Breast epithelium (tissue), 4 donors: ENCODE measurements at places on chromosomes 7 and 10. TPM values are rescaled to one million over a fixed set of nuclear protein-coding genes. Genes with fewer than 3 reads are reported as not detected.

DNA sequence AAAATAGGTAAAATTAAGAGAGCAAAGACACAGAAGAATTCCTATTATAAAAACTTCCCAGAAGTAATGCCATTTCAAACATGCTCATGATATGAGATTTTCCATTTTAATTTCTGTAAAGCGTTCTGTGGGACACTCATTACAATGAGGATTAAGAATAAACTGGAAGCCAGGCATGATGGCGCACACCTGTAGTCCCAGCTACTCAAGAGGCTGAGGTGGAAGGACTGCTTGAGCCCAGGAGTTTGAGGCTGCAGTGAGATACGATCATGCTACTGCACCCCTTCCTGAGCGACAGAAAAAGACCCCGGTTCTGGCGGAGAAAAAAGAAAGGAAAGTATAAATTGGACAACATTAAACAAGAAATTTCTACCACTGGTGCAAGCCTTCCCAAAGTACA is 1.5 kb downstream of the DNA2 start:
- DNase-seq = no peak

GRCh38 chr7:2523941-2524807 is 4.6 kb downstream of the LFNG start:
- peak; percentile 87 for DNase-seq

- DNase-seq = no peak
These were observed 508.6 kb downstream of the TNS3 start for GRCh38 chr7:47073284-47073683.

DNA sequence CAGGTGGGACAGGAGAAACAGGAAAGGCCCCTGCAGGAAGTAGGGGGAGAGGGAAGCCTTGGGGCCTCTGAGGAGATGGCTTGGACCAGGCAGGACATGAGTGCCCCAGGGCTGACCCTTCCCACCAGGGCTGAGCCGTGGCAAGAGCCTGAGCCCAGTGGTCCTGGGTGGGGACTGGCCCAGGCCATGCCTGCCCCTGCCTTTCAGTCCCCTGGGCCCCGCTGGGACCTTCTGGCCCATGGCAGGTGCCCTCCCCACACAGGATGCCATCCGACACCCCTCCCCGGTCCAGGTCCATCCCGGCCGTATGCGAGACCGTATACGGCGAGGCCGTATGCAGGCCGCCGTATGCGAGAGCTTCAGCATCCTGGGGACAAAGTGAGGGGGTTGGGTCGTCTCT is 2.0 kb downstream of the GRIFIN start:
- no peak for DNase-seq

DNA sequence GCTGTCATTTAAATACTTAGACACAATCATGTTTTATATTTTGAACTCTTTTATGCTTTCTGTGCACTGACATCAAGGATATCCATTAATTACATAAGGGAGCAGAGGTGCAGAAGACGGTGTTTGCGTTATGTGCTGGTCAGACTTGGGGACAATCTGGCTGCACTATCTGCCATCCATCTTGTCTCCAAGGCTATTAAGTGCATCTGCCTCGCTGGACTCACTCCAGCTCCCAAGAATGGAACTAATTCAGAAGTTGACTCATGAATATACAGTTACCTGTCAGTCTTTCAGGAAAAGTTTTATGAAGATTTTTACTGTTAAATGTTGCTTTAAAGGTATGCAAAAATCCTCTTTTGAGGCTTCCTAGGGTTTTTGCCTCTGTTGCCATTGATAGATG is 391.0 kb downstream of the SUGCT start:
- no peak for DNase-seq

GRCh38 chr7:81484261-81484660 is 285.6 kb downstream of the HGF start:
- no peak for DNase-seq

GRCh38 chr10:100745882-100746783 is 751 bp downstream of the PAX2 start:
- no peak for DNase-seq

DNA sequence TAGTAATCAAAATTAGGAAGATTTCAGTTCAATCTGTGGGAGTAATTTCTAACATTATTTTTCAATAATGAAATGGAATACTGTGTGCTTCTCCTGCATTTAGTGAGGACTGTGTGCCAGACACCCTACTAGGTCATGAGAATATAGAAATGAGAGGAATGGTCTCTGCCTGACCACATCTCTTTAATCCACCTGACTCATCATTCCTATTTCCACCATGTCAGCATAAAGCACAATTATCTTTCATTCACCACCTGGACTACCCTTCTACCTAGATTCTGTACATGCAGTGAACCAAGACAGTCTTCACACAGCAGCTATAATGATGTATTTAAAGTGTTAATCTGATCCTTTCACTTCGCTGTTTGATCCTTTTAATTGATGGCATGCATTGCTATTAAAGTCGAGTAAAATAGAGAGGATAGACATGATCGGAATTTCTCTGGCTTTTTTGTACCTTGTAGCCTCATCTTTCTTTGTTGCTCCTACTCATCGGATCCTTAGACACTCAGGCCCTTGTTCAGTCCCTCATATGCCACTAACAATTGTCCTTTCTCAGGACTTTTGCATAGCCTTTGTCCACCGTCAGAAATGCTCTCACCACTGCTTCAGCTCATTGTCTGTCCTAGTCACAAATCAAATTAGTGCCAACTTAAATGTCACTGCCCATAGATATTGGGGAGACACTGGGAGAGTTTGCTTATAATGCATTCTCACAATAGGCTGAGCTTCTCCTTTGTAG is 1037.1 kb downstream of the REEP3 start:
- no peak for DNase-seq

GRCh38 chr10:51530541-51530940 is 168.9 kb downstream of the CSTF2T start:
- no peak for DNase-seq

- no peak for DNase-seq
These were observed 28.6 kb downstream of the MTURN start for GRCh38 chr7:30163231-30163894.

DNA sequence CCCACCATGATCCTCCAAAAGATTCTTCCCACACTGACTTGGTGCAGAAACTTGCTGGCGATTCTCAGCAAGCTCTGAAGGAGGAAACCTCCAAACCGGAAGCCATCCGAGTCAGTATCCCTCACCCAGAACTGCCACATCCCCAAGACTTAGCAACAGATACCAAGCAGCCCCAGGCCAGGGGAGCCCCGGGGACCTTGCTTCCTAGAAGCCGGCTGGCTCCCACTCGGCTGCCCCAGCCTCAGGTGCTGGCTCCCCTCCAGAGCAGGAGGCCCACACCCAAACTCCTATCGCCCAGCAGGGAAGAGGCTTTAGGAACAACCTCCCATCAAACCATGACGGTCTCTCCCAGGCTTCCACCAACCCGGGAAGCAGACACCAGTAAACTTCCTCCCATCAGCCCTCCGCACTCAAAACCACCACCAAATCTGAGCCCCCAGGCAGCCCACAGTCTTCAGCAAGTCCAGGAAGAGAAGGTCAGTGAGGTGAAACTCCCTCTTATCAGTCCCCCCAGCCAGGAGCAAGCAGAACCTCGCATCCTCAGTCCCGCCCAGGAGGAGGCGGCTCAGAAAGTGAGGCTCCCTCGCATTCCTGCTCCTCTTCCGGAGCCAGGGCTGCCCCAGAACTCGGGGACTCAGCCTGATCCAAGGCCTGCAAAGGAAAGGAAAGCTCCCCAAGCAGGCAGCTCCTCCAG is 82.3 kb downstream of the LRGUK start:
- DNase-seq = no peak

DNA sequence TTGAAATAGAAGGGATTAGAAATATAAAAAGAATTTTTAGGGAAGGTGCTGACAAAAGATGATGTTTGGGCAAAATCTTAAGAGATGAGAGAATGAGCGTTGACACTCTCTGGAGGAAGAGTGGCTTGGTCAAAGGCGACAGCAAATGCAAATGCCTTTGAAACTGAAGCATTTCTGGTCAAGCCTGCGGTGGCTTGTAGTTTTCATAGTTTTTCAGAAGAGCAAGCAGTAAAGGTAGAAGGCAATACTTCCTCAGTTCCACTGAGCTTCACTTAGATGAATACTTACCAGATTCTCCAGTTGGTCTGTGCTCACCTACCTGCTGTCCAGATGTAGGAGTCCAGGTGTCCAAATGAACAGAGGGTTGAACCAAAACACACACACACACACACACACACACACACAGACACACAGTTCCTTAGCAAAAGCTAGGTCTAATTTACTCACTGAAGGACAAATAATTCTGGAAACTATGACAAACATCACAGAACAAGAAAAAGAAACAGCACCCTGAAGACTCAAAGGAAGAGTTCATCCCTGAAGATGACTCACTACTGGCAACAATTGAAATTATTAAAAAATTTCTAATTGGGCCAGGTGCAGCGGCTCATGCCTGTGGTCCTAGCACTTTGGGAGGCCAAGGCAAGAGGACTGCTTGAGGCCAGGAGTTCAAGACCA is 12.1 kb upstream of the STK17A start:
- DNase-seq = no peak

DNA sequence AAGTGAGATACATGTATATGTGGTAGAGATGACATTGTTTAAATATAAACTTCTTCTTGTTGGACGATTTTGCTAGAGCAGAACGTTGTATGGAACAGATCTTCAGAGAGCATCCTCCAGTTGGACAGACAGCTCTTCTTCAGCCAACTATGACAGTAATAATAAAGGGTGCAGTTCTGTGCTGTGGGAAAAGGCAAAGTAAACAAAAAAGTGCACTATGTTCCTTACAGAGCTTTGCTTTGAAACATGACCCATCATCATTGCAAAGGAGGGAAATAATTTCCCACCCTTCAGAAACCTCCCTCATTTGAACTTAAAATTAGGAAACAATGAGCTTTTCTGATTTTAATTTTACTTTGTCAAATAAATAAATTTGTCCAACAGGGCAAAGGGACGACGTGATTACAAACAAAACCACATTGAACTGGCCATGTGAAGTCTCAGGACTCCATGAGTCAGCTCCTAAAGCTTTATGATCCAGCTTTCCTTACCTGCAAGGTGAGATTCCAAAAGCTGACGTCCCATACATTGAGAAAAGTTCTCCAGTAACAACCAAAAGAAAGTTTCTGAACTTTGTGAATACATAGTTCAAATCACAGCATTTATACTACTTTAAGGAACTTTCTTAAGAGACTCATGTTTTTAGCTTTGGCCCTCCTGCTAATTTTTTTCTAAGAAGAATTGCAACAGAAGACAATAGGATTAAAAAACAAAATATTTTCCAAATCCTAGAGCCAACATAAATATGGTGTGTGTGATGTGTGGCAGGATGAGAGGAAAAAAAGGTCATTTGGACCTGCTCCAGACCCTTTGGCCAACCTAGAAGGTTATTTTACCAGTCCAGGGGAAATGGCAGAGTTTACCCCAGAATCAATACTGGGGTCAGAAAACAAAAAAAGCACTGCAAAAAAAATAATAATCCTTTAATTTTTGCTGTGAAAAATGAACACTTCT is 565.4 kb upstream of the NRP1 start:
- no peak for DNase-seq

GRCh38 chr10:79628988-79629954 is 18.5 kb downstream of the SFTPA1 start:
- no peak for DNase-seq

DNA sequence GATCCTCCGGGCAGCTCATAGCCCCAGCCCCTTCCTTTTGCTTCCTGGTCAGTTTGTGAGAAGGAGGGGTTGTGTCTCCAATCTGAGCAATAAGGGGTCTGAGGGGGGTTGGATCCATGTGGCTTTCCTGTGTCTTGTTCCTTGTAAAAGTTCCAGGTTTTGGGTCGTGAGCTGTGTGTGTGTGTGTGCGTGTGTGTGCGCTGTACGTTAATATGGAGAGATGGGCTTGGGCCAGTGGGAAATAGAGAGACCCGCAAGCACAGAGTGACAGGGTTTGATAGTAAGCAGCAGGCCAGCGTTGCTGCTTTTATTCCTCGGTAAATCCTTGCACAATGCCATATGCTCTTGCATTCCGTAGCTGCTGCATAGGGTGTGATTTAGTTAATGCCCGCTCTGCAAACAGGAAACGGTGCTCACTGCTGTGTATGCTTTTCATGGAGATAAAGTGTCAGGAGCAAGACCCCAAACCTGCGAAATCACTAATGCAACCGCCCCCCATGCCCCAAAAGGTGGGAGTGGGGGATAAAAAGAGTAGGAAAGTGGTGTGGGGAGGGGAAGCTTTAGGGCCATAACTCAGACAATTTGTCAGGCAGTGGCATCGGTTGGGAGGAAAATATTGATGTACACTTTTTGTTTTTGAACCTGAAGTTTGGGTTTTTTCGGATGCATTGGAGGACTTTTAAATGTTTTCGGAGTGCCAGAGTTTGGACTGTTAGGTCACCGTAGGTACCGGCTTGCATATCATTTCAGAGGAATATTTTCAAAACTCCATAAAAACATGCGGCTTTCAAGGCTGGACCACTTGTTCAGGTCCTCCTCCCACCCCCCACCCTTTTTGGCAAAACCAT is 108.7 kb downstream of the TCF7L2 start:
- no peak for DNase-seq

DNA sequence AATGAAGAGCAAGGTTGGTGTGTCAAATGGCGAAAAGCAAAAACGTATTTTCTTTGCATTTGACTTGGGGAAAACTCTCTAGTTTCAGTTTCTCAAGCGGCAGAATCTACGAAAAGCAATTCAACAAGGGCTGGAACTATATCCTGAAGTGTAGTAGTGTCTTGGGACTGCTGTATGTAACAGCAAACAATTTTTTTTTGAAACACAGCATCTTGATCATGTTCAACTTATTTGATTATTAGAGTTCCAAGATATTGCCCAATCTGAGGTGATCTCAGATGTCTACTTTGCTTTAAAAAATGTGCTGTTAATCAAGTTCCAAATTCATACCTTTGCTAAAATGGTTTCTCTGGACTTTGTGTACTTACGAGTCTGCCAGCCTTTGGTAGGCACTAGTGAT is 120.6 kb downstream of the ZWINT start:
- no peak for DNase-seq

- no peak for DNase-seq
These were observed 23.3 kb upstream of the CSGALNACT2 start for GRCh38 chr10:43114743-43115611.

GRCh38 chr7:53437336-53437735 is 401.9 kb downstream of the POM121L12 start:
- no peak for DNase-seq

DNA sequence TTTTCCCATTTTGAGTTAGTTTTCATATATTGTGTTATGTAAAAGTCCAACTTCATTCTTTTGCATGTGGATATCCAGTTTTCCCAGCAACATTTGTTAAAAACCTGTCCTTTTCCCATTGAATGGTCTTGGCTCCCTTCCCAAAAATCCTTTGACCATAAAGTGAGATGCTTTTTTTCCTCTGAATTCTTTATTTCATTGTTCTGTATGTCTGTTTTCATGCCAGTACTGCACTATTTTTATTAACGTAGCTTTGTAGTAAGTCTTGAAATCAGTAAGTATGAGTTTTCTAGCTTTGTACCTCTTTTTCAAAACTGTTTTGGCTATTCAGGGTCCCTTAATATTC is 20.0 kb downstream of the C1GALT1 start:
- no peak for DNase-seq

GRCh38 chr10:5976512-5977470 is 552 bp downstream of the IL15RA start:
- no peak for DNase-seq

- DNase-seq = no peak
These were observed 128.9 kb downstream of the MTPAP start for GRCh38 chr10:30219971-30220751.

The NUTM2E gene
- total RNA-seq = not detected

The ICA1 gene
- total RNA-seq = 45.7 TPM

The RBP3 gene
- not detected for total RNA-seq

The C10orf62 gene
- 0.32 TPM for total RNA-seq

The FAM221A gene
- 13.1 TPM for total RNA-seq

The ABI1 gene
- total RNA-seq = 75.7 TPM

The C10orf105 gene
- total RNA-seq = 0.29 TPM

The GARS1 gene
- 56.8 TPM for total RNA-seq
